ENCODE measurements at places on chromosomes 13 and 19.
A peak's percentile ranks its signal among the peaks of the same experiment; 100 is the strongest.

DNA sequence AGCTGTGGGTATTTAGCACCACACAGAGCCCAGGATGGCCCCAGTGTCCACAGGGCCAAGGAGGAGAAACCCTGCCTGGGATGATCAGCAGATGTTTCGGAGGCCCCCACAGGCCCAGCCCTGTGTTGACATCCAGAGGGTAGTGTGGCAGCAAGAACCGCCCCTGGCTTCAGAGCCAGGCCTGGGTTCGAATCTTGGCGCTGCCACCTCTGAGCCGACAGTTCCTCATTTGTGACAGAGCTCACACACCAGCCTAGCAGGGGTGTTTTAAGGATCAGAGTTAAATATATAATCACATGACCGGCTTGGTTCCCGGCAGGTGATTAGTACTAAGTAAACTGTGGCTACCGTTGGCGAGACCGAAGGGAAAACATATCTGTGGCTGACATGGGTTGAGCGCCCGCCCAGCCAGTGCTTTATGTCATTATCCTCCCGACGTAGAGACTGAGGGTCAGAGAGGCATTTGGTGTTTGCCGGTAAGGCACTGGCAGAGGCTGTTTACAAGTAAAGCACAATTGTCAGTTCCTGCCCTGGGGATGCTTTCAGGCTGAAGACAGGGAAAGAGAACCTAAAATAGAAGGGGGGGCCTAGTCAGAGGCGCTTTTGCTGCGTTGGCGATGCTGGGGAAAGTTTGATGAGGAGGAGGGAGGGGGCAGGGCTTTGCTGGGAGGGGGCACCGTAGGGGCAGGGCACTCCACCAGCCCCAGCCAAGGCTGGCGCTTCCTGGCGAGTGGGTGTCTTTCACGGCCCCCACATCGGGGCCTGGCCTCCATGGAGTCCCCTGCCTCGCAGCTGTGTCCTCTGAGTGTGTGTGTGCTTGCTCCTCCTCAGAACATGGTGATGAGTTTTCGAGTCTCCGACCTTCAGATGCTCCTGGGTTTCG, 4.8 kb downstream of the PIAS4 start:
- DNase-seq: peak; percentile 71

- DNase-seq: no peak
These were observed 16.3 kb downstream of the MYO9B start for GRCh38 chr19:17091758-17092333.

GRCh38 chr13:33745370-33746324, 72.3 kb upstream of the RFC3 start:
- peak; percentile 23 for DNase-seq

- no peak for DNase-seq
These were observed 19.6 kb upstream of the QTRT1 start for GRCh38 chr19:10681658-10682057.

GRCh38 chr19:1421958-1422305, 14.5 kb downstream of the DAZAP1 start:
- no peak for DNase-seq

- DNase-seq: no peak
These were observed 11.1 kb upstream of the OLFM2 start for GRCh38 chr19:9947441-9947840.

DNA sequence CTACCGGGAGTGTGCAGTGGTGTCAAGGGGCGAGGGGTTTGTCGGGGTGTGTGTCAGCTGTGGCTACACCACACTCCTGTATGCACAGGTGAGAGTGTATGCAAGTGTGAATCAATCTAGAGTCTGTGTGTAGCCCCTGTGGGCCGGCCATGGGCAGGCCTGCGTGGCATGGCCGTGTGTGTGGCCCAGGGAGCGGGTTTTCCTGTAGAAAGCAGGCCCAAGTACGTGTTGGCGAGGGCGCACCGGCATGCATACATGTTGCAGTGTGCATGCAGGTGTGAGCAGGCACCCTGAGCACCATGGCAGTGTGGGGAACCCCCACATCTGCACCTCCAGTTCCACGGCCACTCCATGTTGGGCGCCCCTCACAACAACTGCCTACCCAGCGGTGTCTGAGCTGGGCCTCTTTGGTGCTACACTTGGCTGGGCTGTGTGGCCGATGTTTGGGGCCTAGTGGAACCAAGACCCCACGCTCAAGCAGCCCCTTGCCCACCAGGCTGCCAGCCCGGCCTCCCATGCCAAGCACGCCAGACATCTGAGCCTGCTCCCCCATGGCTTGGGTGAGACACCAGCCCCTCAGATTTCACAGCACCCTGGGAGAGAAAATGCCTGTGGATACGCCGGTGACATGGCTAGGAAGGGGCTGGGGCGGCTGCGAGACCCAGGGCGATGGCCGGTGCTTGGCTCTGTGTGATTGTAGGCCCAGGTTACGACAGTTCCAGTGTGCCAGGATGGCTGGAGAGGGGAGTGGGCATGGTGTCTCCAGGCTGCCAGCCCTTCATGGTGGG, 2.1 kb downstream of the NFIX start:
- no peak for DNase-seq

DNA sequence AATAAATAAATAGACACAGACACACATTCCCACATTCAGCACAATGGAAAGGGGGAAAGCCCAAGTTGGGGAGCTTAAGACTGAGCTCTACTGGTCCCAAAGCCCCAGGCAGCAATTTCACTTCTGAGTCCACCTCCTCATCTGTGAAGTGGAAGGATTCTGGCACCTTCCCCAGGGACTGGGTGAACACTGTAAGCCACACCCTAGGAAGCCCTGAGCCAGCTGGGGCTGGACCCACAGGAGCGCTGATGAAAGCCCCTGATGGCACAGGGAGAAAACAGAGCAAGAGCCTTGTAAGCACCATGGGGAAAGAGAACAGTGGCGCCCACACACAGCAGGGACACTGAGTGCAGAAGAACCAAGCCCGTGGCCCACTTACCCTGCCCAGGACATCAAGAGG, 37.8 kb downstream of the EPS15L1 start:
- no peak for DNase-seq

- no peak for DNase-seq
These were observed 3.1 kb downstream of the RNF225 start for GRCh38 chr19:58398545-58398944.

- DNase-seq: no peak
These were observed 257.4 kb upstream of the SLITRK1 start for GRCh38 chr13:84139561-84140158.

DNA sequence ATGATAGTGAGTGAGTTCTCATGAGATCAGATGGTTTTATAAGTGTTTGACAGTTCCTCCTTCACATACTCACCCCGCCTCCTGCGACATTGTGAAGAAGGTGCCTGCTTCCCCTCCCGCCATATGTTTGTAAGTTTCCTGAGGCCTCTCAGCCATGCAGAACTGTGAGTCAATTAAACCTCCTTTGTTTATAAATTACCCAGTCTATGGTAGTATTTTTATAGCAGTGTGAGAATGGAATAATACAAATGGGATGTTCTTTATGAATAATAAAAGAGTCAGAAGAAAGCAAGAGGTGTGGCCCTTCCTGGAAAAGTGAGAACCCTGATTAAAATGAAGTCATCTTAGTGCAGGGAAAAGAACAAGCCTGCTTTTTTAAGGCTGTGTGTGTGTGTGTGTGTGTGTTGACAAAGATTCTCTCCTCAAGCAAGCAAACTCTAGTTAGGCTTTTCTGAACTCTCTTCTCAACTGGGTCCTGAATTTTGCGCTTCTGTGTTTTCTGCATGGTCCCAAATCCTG, 18.8 kb upstream of the ARGLU1 start:
- DNase-seq: no peak

GRCh38 chr13:60080850-60081249, 82.9 kb downstream of the DIAPH3 start:
- DNase-seq: no peak

DNA sequence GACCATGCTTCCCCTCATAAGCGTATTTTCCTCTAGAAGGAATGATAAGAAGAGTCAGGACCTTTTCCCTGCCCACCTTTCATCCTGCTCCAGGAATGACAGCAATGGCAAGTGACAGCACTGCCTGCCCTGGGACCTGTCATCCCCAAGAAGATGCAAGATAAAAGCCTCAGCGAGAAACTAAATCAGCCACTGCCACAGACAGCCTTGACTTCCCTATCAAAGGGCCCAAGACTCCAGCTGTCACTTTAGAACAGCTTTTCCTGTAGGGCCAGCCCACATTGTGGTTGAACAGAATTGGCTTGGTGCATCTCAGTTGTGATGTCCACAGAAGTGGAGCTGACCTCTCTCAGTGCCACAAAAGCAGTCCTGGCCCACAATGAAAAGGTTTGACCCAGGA, 1.1 kb downstream of the RAB8A start:
- DNase-seq: no peak

GRCh38 chr13:109101550-109102144, 472.2 kb downstream of the MYO16 start:
- no peak for DNase-seq

DNA sequence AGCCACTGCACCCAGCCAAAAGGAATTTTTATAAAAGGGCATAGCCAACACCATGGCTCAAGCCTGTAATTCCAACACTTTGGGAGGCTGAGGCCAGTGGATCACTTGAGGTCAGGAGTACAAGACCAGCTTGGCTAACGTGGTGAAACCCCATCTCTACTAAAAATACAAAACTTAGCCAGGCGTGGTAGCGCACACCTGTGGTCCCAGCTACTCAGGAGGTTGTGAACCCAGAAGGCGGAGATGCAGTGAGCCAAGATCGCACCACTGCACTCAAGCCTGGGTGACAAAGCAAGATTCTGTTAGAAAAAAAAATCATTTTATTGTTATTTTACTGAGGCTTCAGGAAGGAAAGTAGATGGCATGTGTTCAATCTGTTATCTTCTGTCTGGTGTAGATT, 31.3 kb upstream of the FOXO1 start:
- no peak for DNase-seq

GRCh38 chr13:73911361-73911760, 222.8 kb downstream of the KLF12 start:
- no peak for DNase-seq

DNA sequence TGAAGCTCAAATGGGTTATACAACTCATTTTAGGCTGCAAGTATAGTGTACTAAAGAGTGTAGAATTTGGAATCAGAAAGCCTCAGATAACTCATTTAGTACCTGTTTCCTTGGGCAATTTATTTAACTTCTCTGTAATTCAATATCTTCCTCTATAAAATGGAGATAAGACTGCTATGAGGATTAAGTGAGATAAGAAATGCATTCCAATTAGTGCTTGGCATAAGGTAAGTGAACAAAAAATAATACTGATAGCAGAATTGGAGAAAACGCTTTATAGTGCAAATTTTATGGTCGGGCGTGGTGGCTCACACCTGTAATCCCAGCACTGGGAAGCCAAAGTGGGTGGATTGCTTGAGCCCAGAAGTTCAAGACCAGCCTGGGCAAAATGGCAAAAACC, 25.0 kb downstream of the DACH1 start:
- DNase-seq: no peak

- DNase-seq: peak; percentile 77
These were observed at the start of gene SULT2B1 for GRCh38 chr19:48551437-48552302. SULT2B1 (plus strand) TSS chr19:48552172; CDS start chr19:48552253, 81 bp downstream.

DNA sequence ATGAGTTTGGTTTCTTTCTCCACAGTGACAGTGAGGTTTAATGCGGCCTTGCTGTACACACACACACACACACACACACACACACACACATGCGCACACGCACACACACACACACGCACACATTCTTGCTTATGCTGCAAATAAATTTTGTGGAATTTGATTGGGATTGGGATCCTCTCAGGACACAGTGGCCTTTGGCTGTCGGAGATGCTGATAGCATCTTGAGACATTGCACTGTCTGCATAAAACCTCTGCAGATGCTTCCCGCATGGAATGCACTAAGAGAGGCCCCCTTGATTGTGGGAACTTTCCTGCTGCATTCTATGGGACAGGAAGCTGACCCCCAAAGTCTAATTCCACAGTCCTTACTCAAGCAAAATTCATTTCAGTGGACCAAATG, 145.6 kb downstream of the FLT1 start:
- no peak for DNase-seq

- no peak for DNase-seq
These were observed 1337.3 kb downstream of the PCDH9 start for GRCh38 chr13:65892859-65893258.

GRCh38 chr19:43354305-43354627, 780 bp downstream of the CD177 start:
- DNase-seq: no peak

- DNase-seq: no peak
These were observed 2.1 kb downstream of the CSNK1G2 start for GRCh38 chr19:1942934-1943555.

GRCh38 chr19:47284324-47284899, 9.7 kb downstream of the INAFM1 start:
- DNase-seq: no peak

DNA sequence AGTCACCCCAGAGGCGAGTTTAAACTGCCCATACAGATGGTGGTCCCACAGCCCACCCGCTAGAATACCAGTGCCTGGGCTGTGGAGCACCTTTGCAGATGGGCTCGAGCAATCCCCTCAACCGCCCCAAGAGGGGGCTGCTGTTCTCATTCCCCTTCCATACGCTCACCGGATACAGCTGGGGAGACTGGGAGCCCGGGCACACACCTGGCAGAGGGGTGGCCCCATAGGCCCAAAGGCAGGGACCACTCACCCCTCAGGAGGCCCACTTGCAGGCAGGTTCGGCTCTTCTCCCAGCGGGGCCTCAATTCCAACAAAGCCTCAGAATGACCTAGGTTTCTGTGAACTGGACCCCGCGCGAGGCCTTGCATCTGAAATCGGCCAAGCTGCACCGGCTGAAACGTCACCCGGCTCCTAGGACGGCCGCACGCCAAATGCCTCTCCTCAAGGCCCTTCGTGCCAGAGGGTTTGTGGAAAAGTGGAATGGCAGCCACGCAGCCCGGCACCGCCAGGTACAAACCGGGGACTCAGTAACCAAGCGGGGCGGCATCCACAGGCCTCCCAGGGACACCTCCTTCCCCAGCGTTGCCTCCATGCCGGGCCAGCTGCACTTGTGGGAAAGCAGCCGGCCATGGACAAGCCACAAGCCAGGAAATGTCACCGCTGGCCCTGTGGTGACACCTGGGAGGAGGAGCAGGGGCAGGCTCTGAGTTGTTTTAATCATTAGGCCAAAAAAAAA, 18.7 kb downstream of the MLLT1 start:
- DNase-seq: no peak

DNA sequence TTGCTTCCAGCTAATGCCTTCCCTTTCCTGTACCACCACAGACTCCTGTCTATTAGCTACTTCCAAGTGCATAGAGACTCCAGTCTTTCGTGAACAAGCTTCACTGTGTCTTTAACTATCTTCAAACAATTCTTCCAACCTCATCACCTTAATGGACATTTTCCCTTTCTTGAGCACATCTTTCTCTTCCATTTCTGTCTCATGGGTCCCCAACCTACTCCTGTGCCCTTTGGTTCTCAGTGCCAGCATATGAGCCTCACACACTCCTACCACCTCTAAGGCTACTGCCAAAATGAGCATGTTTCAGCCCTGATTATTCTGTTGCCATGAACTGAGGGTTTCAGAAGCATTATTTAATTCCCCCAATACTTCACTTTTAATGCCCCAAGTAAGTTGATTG, 360.3 kb downstream of the GPC5 start:
- no peak for DNase-seq

- DNase-seq: no peak
These were observed 683.1 kb downstream of the DIAPH3 start for GRCh38 chr13:59480396-59481259.

DNA sequence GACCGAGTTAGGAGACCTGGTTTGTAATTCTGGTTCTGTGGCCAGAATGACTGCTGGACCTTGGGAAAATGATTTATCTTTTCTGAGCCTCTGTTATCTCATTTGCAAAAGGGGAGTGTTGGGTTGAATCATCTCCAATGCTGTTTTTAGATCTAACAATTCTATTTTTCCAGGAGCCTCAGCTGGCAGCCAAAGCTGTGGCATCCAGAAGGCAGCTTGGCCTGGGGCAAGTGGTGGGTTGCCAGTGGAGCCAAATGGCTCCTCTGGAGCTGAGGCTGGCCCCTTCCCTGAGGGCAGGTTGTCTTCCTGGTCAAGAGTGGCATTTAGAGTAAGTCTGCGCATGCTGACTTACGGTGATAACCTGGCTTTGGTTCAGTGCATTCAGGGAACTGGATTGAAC, 21.3 kb downstream of the B3GLCT start:
- DNase-seq: no peak

Measured in NCI-H2107 (cell line).